Activated CD4-positive, alpha-beta T cell treated with anti-CD3 and anti-CD28 coated beads, Interleukin-2, amount 10 ng/mL, durations not matched to agents 24 days and 14 days (primary cell): ENCODE measurements at places on chromosomes 16 and 17.

- DNase-seq, result no peak
These were observed 2.4 kb upstream of the PRR15L start for GRCh38 chr17:47959825-47960655.

- DNase-seq, result no peak
These were observed 61.3 kb upstream of the SIAH1 start for GRCh38 chr16:48446534-48446920.

DNA sequence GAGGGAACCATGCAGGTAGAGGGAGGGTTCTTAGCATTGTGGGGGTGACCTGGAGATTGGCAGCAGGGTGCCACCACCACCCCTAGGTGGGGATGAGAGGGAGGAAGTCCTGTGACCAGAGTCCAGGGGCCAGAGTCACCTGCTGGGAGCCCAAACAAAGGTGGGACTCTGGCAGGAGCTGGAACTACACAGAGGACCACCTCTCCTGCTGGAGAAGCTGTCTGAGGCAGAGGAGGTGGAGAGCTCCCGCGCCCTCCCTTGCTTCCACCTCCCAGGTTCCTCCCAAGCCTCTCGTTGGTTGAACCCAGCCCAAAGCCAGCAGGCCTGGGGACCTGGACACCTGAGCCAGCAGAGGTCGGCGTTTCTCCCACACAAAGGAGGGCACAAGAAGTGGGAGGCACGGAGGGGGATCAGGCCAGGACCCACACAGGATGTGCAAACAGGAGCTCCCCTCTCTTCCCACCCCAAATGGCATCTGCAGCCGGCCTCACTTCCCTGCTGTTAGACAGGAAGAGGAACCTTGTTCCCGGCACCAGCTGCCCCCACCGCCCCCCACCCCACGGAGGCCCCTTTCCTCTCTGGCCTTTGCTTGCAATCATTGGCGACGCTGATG is 154.6 kb downstream of the SEC14L1 start:
- no peak for DNase-seq

DNA sequence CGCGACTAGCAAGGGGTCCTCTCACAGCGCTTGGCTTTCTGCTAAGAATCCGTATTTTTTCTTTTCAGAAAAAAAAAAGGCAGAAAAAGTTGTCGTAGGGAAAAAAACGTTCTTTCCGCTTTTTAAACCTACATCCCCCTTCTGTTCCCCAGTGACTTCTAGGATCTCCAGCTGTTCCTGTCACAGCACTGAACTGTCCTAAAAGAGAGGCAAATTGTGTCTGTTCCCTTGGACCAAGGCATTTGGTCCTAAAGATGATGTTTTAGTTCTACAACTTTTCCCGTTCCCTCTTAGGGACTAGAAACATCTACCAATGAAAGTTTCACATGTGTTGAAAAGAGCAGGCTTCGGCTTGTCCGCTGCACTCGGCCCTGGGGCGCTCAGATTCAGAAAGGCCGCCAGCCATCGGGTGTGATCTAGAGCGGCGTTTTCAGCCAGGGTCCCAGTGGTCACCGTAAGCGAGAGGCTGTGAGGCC is 100.7 kb upstream of the CHMP6 start:
- no peak for DNase-seq

DNA sequence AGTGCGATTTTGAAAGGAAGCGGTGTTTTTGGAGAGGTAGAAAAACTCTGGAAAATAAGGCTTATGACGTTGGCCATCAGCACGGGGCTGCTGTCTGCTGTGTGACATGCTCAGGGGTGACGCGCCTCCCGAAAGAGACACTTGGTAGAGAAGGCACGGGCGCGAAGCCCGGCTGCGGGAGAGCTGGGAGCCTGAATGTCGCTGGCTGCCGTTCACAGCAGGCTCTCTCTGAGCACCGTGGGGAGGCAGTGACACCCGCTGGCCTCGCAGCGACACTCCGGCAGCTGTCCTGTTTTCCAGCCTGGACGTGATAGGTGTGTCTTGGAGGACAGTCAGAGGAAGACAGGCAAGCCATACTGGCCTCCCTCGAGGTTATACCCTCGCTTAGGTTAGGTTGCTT is 759.1 kb upstream of the RBFOX1 start:
- DNase-seq, result no peak

- DNase-seq, result peak; percentile 44
These were observed 29.0 kb upstream of the HEATR6 start for GRCh38 chr17:60107526-60108257.

DNA sequence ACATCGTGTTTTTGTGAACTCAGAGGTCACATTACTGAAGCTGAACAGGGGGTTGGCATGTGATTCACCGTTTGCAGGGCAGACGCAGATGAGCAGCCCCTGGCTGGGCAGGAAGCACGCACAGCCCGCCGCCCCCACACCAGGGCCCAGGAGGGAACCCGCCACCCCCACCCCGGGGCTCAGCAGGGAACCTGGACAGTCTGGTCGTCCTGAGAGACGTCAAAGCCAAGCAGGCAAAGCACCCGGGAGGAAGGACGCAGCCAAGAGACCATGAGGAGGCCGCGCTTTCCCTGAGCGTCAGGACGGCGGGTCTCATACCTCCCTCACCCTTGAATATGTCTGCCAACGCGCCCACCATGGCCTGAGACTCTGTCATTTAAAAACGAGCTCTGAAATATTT is 60.6 kb downstream of the LMF1 start:
- no peak for DNase-seq

GRCh38 chr16:4936991-4937781 is at the start of gene PPL:
Gene PPL, minus strand, starts transcription at chr16:4937148. Its CDS starts 103 bp downstream, at chr16:4937045.
- DNase-seq, result peak; percentile 73
